ENCODE measurements at places on chromosomes 16 and 17.

GRCh38 chr17:31386542-31387075, 4.9 kb upstream of the RAB11FIP4 start:
- H3K4me3 ChIP-seq = no peak overlapping the region
- H3K27me3 ChIP-seq = peaks cover 20% of the 10 kb centered on the region
- no peak overlapping the region for H3K27ac ChIP-seq
- H3K36me3 ChIP-seq = no peaks in the 10 kb centered on the region
- no peaks in the 10 kb centered on the region for H3K4me1 ChIP-seq

- no peaks in the 10 kb centered on the region for H3K27me3 ChIP-seq
- peaks cover 77% of the 10 kb centered on the region for H3K4me1 ChIP-seq
Observed at GRCh38 chr17:77425791-77426641, 285.2 kb downstream of the SEC14L1 start.

DNA sequence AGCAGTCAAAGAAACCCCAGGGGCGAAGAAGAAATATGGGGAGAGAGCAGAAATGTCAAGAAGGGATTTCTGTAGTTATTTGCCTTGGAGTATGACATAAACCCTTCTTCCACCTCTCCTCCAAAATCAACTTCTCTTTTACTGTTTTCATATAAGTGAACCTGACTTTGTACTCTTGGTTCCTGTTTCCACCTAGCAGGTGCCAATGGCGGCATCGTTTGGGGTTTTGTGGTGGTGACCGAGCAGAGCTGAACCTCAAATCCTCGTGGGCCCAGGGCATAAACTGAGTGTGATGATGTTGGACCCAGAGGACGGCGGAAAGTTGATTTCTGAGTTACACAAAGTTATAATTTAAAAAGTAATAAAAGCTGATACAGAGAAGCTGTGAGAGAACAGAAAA, 39.6 kb upstream of the PSMD7 start:
- H3K4me1 ChIP-seq = no peaks in the 10 kb centered on the region
- H3K4me3 ChIP-seq = no peak overlapping the region
- no peak overlapping the region for H3K27ac ChIP-seq
- no peaks in the 10 kb centered on the region for H3K27me3 ChIP-seq

GRCh38 chr17:32019228-32019627, 12.0 kb downstream of the LRRC37B start:
- peaks cover 1% of the 10 kb centered on the region for H3K36me3 ChIP-seq
- no peaks in the 10 kb centered on the region for H3K4me1 ChIP-seq
- no peak overlapping the region for H3K4me3 ChIP-seq
- no peaks in the 10 kb centered on the region for H3K27me3 ChIP-seq
- H3K27ac ChIP-seq = no peak overlapping the region

DNA sequence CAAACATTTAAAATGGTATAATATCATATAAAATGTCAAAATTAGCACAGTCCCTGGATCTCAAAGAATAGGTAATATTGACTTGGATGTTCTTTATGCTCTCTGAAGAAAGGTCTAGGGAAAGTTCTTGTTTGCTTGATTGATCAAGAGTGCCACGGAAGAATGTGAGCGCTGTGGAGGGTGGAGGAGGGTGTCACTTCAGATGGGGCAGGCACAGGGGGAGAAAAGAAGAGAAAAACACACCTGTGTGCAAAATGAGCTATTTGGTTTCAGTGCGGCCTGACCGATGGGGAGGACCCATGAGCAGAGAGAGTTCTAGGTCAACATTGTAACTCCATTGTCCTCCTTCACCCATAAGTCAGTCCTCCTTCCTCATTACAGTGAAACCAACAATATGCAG, 8.8 kb upstream of the VPS4A start:
- DNase-seq = no peak
- H3K27me3 ChIP-seq = no peaks in the 10 kb centered on the region
- H3K27ac ChIP-seq = no peak overlapping the region
- no peaks in the 10 kb centered on the region for H3K4me1 ChIP-seq

- H3K4me1 ChIP-seq = peaks cover 22% of the 10 kb centered on the region
- no peak overlapping the region for H3K27ac ChIP-seq
- DNase-seq = no peak
- peaks cover 14% of the 10 kb centered on the region for H3K36me3 ChIP-seq
- H3K27me3 ChIP-seq = no peaks in the 10 kb centered on the region
Observed at GRCh38 chr17:17849147-17849820, 12.5 kb upstream of the SREBF1 start.

DNA sequence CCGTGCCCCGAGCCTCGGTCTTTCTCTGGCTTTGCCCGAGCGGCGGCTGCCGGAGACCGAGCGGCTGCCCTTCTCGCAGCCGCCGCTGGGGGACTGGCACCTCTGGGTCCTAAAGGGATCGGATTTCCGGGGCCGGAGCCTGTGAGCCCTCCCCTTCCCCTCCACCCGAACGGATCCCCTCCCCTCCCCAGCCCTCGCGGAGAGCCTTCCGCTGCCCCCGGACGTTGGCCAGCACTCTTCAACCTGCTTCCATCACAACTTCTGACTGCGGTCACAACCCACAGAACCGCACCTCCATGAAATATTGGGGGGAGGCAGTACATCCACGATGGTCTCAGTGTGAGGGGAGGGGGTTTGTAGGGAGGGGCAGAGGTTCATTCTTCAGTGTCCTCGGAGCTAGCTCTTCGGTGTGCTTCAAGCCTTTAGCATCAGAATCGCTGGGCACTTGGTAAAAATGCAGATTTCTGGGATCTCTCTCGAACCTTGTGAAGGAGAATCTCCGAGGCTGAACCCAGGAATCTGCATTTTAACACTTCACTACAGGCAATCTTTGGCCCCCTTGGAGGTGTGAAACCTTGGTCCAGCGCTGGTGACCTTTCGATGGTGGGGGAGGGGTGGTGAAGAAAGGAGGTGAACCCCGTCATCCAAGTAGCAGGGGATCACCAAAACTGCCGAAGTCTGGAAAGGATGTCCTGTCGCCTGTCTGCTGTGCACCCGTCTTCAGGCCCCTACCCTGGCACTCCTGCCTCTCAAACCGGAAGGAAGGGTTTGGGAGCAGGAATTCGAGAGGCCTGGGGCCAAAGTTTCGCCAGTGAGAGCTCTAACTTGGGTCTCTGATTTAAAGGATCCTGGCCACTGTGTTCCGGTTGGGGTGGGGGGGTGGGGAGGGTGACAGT, 812 bp upstream of the PPP1R9B start:
- H3K27me3 ChIP-seq = no peaks in the 10 kb centered on the region
- H3K4me3 ChIP-seq = peak overlapping the region; percentile 70
- H3K36me3 ChIP-seq = no peaks in the 10 kb centered on the region
- H3K4me1 ChIP-seq = peaks cover 57% of the 10 kb centered on the region
- DNase-seq = no peak

DNA sequence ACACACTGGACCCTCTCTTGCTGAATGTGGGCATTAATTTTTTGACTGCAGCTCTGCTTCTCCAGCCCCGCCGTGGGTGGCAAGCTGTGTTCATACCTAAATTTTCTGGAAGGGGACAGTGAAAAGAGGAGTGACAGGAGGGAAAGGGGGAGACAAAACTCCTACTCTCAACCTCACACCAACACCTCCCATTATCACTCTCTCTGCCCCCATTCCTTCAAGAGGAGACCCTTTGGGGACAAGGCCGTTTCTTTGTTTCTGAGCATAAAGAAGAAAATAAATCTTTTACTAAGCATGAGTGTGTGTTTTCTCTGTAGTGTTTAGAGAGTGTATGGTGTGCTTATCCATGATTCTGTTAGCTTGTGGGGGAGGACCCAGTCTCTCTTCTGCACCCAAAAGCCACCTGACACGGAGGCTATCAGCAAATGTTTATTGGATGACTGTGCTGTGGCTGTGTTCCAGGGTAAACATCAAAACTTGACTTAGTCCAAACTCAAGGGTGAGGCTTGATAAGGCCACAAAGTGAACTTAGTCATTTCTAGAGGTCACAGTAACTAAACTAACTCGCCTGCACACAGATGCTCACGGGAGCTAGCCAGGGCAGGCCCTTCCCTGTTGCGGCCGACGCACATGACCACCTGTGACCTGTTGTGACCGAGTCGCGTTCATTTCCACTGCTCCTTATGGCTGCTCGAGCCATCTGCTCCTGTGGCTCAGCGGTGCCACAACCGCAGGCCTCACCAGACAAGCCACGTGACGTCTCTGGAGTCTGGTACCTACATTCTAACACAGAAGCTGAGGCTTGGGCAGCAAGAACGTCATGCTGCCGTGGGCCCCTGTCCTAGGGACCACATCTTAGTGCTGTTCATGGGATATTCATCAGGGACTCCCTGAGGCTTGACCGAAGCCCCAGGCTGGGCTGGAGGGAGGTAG, 9.8 kb upstream of the MED11 start:
- no peak for DNase-seq
- H3K36me3 ChIP-seq = no peaks in the 10 kb centered on the region
- no peak overlapping the region for H3K27ac ChIP-seq
- H3K4me3 ChIP-seq = no peak overlapping the region

DNA sequence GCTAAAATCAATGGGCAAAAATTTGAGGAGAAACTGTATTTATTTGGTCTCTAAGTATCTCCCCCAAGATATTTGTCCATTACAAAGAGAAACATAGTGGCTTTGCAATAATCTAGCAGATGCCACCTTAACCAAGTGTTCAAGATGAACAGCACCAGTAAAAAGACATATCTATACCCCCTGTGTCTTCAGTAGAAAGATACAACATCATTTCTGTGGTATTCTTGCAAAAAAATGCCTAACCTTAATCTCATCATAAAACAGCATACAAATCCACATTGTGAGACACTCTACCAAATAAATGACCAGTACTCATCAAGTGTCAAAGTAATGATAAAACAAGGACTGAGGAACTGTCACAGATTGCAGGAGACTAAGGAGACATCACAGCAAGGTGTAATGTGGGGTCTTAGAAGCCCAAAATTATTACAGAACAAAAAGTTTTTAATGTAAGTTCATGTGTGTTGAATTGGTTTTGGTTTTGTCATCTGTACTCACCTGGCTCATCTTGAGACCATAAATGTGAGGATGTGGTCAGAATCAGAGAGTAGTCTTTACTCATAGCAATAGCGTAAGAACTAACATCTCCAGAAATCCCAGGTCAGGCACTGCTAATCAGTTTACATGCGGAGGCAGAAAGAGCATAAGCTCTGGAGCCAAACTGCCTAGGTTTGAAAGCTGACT, 77.2 kb downstream of the AATF start:
- no peaks in the 10 kb centered on the region for H3K4me1 ChIP-seq
- H3K27me3 ChIP-seq = no peaks in the 10 kb centered on the region
- H3K36me3 ChIP-seq = no peaks in the 10 kb centered on the region
- no peak overlapping the region for H3K4me3 ChIP-seq
- no peak overlapping the region for H3K27ac ChIP-seq

GRCh38 chr17:55246583-55246982, 18.2 kb upstream of the HLF start:
- no peaks in the 10 kb centered on the region for H3K36me3 ChIP-seq
- H3K27ac ChIP-seq = no peak overlapping the region
- no peaks in the 10 kb centered on the region for H3K27me3 ChIP-seq
- no peak overlapping the region for H3K4me3 ChIP-seq
- DNase-seq = no peak
- no peaks in the 10 kb centered on the region for H3K4me1 ChIP-seq

GRCh38 chr16:49000594-49000993, 281.0 kb downstream of the CBLN1 start:
- no peaks in the 10 kb centered on the region for H3K36me3 ChIP-seq
- DNase-seq = no peak

GRCh38 chr16:5001571-5001970, 32.2 kb downstream of the NAGPA start:
- no peak overlapping the region for H3K27ac ChIP-seq
- H3K27me3 ChIP-seq = no peaks in the 10 kb centered on the region
- H3K4me1 ChIP-seq = no peaks in the 10 kb centered on the region
- H3K36me3 ChIP-seq = no peaks in the 10 kb centered on the region
- no peak for DNase-seq
- H3K4me3 ChIP-seq = no peak overlapping the region

GRCh38 chr17:7437950-7438614, 1.2 kb upstream of the FGF11 start:
- DNase-seq = no peak
- H3K36me3 ChIP-seq = no peaks in the 10 kb centered on the region
- H3K4me1 ChIP-seq = peaks cover 43% of the 10 kb centered on the region
- peak overlapping the region; percentile 66 for H3K4me3 ChIP-seq
- H3K27me3 ChIP-seq = no peaks in the 10 kb centered on the region

- H3K4me3 ChIP-seq = no peak overlapping the region
- H3K27ac ChIP-seq = no peak overlapping the region
- H3K27me3 ChIP-seq = no peaks in the 10 kb centered on the region
- no peaks in the 10 kb centered on the region for H3K4me1 ChIP-seq
- H3K36me3 ChIP-seq = no peaks in the 10 kb centered on the region
Observed at GRCh38 chr16:8430401-8430800, 159.9 kb downstream of the TMEM114 start.

DNA sequence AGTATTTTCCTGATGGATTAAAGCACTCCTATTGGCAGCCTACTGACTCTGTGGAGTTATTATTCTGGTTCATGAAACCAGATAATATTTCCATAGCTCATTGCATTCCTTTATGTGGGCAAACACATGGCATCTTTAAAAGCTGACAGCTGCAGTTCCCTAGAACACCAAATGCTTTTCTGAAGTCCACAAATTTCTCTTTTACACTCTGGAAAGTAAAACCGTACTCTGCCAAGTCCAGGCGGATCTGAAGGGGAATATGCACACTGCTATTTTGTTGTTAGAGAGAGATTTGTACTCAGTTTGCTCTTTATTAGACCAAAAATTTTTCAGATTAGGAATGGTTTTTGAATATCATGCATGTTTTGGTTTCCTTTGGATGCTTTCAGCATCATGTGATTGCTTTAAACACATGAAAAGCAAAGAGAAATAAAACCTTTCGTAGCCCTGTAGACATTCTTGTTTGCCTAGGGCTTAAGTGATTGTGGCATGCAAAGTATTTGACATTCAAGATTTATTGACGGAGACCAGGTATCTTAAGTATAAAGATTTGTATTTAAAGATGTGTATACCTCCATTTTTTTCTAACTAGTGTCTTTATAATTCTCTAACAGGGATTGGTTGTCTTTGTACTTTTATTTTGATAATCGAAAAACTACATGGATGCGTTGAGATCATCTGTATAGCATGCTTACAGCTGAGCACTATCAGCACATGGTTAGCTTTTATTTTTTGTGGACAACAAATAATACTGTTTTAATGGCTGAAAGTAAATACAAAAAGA, 19.5 kb downstream of the SEC14L1 start:
- no peak overlapping the region for H3K27ac ChIP-seq
- no peak overlapping the region for H3K4me3 ChIP-seq
- H3K27me3 ChIP-seq = no peaks in the 10 kb centered on the region

DNA sequence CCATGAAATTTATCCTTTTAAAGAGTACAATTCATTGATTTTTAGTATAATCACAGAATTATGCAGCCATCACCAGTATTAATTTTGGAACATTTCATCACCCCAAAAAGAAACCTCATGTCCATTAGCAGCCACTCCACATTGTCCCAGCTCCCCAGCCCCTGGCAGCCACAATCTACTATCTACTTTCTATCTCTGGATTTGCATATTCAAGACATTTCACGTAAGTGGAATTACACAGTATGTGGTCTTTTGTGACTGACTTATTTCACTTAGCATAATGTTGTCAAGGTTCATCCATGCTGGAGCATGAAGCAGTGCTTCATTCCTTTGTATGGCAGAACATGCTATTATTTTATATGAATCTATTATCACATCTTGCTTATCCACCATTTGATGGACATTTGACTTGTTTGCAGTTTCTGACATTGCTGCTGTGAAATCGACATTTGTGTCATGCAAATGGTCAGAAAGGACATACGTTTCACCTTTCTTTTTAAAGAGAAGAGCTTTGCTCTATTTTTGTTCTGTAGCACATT, 10.7 kb downstream of the METTL9 start:
- H3K4me3 ChIP-seq = no peak overlapping the region
- H3K27me3 ChIP-seq = no peaks in the 10 kb centered on the region
- DNase-seq = no peak
- H3K4me1 ChIP-seq = peaks cover 14% of the 10 kb centered on the region
- H3K36me3 ChIP-seq = no peaks in the 10 kb centered on the region
- H3K27ac ChIP-seq = no peak overlapping the region
